ENCODE measurements at places on chromosomes 2 and 18. TPM values are rescaled to one million over a fixed set of nuclear protein-coding genes. Genes with fewer than 3 reads are reported as not detected.
A peak's percentile ranks its signal among the peaks of the same experiment; 100 is the strongest.

Gene BUB1
- 11.1 TPM for total RNA-seq

Gene AQP12B
- not detected for total RNA-seq

Gene CFAP221
- total RNA-seq, result 3.1 TPM

Gene REG3G
- not detected for total RNA-seq

Gene SAG
- total RNA-seq, result not detected

Gene ACMSD
- total RNA-seq, result not detected

Gene RNF125
- total RNA-seq, result 9.9 TPM

Gene MCFD2
- total RNA-seq, result 78.0 TPM

Gene ALKAL2
- total RNA-seq, result 0.45 TPM

- DNase-seq, result no peak
These were observed 191.5 kb upstream of the ATP5MC3 start for GRCh38 chr2:175372704-175373701.

DNA sequence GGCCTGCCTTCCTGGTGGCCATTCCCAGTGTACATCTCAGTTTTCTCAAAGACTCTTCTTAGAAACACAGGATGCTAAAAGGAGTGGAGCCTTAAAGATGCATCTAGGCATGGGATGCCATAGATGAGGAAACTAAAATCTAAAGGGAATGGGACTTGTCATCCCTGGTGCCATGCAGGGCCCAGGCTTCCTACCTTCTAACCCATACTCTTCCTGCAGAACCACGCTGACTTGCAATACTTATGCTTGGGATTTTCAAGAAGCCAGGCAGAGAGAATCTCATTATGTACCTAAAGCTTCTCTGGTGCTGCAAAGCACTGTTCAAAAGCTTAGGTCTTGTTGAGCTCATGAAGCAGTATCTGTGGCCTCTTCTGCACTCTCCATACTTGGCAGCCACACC lies 329.1 kb downstream of the CYRIA start:
- DNase-seq, result no peak

GRCh38 chr2:113217455-113218282 lies 43.9 kb downstream of the PSD4 start:
- no peak for DNase-seq

DNA sequence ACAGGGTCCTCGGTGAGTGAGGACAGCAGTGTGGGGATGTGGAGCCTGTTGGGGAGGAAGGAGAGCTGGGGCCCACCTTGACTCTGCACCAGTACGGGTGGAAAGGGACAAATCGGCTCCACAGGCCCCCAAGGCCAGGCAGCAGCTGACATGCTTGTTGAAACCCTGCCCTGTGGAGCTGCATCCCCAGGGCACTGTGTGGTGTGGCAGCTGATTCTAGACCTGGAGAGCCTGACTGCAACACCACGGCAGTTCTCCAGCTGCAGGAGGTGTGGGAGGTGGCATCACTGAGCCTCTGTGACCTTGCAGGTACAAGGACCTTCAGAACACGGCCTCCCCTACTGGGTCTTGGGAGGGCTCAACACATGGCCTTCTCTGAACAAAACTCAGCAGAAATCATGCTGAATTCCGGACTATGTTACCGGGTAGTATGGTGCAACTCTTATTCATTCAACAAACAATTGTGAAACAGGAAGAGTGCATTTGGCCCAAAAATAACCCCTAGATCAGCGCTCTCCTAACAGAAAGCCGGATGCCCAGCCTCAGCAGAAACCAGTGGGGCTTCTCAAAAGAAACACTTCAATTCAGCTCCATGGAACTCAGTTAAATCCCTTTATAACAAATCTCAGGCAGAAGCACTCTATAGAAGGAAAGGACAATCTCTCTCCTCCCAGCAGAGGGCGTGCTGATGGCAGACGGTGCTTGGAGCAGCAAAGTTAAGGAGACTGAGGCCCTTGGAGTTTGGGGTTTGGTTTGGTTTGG lies 104.4 kb upstream of the SALL3 start:
- DNase-seq, result peak; percentile 56

DNA sequence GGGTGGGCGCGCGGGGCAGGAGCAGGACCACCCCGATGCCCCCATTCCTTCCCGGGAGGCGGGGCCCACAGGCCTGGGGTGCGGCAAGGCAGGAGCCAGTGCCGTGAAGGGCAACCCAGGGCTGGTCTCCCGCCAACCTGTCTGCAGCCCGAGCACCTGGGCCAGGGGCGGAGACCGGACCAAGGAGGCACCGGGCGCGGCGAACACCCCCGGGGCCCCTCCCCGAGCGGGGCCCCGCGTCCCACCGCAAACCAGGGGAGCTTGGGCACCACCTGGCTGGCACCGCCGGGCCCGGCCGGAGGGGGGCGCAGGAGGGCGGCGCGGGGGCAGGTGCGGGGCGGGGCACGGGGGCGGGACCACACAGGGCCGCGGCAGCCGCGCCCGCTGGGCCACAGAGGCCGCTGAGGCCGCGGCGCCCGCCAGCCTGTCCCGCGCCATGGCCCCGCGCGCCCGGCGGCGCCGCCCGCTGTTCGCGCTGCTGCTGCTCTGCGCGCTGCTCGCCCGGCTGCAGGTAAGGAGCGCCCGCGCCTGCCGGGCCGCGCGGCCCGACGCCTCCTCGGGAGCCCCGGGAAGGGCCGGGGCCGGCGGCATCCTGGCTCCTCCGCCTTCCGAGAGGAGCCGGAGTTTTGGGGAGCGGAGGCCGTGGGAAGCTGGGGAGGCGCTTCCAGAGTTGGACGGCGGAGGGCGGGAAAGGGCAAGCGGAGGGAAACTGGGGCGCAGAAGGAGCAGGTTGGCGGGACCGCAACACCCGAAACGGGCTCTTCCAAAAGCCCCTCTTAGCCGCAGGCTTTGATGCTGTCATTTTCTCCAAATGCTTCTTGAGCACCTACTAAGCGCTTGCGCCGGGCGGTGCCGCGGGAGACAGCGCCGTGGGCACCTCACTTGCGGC lies at the start of gene TNFRSF11A:
Gene TNFRSF11A, plus strand, starts transcription at position 394 of the 889 bp plus-strand sequence. Its CDS starts 43 bp downstream, at position 437.
- DNase-seq, result peak; percentile 84

DNA sequence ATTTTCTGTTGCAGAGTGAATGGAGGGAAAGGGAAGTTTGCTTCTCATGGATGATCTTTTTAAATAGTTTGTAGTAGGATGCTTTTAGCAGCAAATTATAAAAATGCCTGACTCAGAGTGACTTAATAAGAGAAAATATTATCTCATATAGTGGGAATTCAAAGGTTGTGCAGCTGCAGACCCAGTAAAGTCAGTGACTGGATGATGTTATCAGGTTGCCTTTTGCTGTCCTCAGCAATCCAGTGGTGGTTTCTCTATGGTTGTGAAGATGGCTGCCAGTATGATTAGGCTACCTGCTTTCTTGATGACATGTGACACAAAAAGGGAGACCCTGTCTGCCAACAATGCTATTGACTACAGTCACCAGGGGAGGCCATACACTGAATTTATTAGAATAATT lies 184.8 kb downstream of the DIS3L2 start:
- no peak for DNase-seq

DNA sequence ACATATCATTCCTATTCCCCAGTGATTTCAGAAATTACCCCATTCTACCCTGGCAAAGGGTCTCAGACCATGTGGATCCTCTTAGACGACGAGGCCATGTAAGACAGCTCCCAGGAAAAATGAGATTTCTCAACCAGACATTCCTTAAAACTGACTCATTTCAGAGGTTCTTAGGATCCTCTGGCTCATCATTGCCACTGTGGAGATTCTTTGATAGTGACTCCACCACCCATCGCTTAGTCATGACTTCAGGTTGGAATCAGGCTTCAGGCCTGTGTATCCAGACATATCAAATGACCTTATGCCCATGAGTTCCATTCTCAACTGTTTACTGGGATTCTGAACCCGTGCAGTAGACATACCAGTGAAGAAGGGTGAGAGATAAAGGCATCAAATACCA lies 245.6 kb upstream of the TCF4 start:
- DNase-seq, result no peak

- no peak for DNase-seq
These were observed 462.2 kb downstream of the BCL11A start for GRCh38 chr2:60091266-60091665.

DNA sequence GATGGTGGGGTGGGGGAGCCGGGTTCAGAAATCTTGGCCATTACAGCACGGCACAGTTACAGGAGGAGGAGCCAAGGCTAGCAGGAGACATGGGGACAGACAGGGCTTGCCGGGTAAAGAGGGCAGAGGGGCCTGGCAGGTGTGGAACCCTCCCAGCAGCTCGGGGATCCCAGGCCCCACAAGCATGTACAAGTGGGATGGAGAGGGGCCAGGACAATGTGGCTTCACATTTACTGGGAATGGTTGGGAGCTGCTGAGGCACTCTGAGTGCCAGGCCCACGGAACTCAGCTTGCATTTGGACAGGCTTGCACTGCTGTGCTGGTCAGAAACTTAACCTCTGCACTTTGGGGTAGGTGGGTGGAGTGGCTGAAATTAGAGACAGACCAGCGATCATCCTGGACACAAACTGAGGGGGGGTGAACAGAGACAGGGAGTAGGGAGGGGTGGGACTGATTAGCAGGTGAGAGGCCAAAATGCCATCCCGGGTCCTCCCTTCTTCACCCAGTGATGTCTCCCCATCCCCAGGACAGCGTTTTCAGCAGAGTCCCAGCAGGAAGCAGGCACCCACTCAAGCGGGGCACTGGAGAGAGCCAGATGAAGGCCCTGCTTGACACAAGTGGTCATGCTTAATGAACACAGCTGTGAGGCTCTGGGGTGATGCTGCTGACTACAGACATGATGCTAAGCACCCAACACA lies 9.6 kb downstream of the PER2 start:
- DNase-seq, result no peak

DNA sequence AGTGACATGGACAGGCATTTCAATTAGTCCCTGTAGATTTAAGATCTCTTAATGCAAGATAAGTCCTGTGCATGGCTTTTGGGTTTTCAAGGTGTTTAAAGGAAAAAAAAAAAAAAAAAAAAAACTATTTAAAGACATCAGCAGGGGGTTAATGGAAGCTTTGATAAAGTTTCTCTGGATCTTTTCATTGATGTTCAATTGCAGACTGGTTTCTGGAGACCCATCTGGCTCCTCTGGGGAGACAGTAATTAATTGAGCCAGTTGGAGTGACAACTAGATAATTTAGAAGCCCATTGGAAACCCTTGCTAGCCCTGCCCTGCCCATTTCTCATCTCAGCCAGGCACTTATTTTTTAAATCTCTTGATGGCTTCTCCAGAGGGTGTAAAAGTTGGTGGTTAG lies 98.7 kb downstream of the EPHA4 start:
- DNase-seq, result no peak

DNA sequence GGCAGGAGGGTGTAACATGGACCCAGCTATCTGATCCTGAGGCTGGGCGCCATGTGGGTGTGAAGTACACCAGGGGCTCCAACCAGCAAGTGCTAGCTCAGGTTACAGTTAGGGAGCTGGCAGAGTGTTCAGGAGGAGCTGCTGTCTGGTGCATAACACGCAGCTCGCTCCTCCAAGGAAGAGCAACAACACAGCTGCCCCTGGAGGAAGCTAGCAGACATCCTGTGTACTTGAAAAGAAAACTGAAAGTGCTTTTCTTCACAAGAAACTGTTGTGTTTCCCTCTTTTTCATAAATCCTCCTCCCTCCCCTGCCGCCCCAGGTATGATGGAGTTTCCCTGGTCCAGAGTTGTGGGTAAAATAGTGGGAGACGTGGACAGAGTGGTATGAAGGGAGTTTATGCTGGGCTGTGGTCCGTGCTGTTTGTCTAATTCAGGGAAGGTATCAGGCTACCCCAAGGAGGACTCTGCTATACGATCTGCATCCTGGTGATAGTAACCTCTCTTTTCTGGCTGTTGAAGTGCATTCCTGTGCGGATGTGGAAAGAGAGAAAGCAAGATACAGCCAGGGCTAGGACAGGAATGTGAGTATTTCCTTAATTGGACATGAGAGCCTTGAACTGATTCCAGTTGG lies 6.1 kb upstream of the LBH start:
- peak; percentile 77 for DNase-seq

DNA sequence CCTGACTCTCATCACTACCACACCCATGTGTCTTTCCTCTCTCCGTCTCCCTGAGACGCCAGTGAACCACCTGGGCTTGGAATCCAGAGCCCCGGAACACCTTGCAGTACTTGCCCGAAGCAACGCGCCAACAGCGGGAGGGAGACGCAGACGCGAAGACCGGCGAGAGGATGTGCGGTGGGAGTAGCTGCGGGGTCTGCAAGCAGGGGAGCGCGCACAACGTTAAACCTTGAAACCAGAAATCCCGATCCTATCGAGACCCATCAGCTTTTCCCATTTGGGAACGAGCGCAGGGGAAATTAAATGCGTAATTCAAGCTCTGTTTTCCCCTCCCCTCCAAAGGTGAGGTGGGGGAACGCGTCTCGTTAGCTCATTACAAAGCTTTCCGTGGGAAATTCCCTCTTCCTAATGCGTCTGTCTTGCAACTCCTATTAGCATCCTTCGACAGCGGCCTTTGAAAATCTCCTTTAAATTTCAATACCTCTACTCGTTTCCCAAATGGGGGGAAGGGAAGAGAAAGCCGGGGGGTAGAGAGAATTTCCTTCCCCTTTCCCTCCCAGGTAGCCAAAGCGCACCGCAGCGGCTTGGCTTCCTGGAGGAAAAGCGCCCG lies 421 bp upstream of the CNTNAP5 start:
- DNase-seq, result peak; percentile 22

DNA sequence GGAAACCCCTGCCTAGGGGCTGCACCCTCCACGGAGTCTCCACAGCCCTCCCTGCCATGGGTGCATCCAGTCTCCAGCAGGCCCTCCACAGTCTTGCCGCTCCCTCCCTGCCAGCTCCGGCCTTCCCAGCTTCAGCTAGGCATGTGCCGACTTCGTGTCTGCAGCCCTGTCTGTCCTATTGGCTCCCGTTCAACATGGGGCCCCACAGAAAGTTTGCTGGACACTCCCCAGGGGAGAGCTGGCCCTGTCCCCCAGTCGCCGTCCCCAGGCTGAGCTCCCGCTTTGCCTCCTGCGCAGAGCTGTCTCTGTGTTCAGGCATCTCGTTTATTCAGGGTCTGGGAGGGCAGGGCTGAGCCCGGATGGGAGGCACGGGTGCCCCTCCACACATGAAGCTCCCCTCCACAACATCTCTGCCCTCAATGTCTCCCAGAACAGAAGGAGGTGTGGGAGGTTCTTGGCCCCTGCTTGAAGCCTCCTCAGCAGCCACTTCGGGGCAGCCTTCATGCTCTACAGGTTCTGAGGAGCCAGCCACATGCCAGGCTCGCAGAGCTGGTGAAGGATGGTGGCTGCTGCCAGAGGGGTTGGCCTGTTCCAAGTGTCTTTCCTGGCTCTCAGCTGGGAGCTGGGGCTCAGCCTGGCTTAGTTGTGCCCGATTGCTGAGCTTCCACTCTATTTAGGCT lies 120.1 kb upstream of the PXDN start:
- DNase-seq, result no peak

DNA sequence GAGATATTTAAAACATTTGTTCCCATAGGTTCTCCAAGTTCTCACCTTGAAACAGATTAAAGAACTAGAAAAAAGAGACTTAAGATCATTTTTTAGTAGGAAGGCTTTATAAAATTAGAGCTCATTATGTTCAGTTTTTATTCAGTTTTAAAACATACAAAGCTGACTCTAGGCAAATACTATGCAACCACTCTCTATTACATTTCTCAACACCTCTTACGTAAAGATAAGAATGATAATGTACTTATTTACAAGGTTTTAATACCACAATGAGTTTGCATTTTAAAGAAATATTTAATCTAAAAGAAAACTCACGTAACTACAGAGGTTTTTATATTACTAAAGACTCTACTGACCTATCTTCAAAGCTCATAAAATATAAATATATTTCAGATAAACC lies 68.8 kb downstream of the TMEM131 start:
- no peak for DNase-seq
